ENCODE measurements at places on chromosomes 7 and 10.

- DNase-seq = no peak
Observed at GRCh38 chr7:85196696-85197095, 9.8 kb upstream of the SEMA3D start.

DNA sequence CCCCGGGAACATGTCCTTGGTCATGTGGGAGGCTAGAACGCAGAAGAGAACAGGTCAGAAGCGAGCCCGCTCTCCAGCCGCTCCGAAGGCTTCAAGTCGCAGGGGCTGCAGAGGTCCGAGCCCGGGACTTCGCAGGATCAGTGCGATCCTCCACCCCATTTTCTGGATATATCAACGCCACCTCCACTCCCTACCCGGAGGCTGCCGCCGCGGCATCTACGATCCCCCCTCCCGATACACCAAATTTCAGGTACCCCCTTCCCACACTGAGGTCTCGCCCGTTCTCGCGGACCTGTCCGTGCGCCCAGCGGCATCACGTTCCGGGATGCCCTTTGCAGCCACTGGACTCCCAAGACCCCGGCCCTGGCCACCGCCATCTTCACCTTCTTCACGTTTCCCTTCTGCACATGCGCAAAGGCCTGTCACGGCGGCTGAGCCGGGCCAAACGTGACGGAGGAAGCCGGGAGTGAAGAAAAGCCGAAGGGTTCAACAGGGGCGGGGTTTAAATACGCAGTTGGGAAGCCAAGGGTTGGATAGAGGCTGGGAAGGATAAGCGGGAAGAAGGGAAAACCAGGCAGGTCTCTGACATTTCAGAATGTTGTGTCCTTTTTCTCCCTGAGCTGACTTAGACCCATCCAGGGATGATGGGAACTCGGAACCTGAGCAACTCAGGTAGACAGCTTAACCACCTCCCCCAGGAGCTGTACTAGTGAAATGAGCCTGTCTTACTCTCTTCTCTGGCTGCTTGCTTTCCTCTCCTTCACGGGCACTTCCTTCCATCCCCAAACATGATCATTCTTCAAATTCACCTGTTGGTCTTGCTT, at the start of gene NDUFB8:
NDUFB8 (minus strand) TSS at position 397 of the 824 bp plus-strand sequence; CDS start at position 377, 20 bp downstream.
- peak; percentile 78 for DNase-seq

GRCh38 chr7:12550956-12551355, 19.6 kb upstream of the SCIN start:
- no peak for DNase-seq

DNA sequence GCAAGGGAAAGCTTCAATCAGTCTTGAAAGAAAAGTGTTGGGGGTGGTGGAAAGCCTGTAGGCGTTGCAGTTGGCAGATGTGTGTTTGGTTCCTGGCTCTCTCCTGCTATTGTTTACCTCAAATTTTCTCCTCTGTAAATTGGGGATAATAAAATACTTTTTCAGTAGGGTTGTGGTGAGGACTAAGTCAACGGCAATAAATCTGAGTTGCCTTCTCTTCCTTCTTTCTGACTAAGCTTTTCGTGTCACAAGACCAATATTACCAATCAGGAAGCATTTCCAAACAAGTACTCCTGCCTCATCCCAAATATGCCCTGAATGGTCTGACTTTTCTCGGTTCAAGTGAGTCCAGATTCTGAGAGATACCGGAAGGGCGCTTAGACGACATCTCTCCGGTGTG, 54.0 kb downstream of the CREB5 start:
- DNase-seq = no peak

GRCh38 chr7:140526787-140527664, 47.7 kb upstream of the MKRN1 start:
- no peak for DNase-seq
